ENCODE measurements at places on chromosomes 1 and 21.

DNA sequence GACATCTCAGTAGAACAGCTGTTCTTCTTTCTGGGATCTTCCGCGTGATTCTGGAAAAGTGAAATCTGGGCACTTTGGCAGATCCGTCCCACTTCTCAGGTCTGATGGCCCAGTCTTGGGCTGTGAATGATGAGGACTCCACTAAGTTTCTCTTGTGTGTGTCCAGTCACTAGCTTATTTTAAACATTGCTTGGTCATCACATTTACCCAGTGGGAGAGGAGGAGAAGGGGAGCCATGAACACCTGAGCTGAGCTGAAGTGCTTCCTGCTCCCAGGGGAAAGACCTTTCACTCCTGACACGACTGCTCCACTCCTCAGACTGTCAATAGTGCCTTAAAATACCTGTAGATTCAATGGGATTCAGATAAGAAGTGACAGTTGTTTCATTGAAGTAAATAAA lies 101.9 kb upstream of the SLC35F3 start:
- DNase-seq: no peak

- no peak for DNase-seq
Observed at GRCh38 chr21:36859744-36860501, 106.5 kb downstream of the HLCS start.

DNA sequence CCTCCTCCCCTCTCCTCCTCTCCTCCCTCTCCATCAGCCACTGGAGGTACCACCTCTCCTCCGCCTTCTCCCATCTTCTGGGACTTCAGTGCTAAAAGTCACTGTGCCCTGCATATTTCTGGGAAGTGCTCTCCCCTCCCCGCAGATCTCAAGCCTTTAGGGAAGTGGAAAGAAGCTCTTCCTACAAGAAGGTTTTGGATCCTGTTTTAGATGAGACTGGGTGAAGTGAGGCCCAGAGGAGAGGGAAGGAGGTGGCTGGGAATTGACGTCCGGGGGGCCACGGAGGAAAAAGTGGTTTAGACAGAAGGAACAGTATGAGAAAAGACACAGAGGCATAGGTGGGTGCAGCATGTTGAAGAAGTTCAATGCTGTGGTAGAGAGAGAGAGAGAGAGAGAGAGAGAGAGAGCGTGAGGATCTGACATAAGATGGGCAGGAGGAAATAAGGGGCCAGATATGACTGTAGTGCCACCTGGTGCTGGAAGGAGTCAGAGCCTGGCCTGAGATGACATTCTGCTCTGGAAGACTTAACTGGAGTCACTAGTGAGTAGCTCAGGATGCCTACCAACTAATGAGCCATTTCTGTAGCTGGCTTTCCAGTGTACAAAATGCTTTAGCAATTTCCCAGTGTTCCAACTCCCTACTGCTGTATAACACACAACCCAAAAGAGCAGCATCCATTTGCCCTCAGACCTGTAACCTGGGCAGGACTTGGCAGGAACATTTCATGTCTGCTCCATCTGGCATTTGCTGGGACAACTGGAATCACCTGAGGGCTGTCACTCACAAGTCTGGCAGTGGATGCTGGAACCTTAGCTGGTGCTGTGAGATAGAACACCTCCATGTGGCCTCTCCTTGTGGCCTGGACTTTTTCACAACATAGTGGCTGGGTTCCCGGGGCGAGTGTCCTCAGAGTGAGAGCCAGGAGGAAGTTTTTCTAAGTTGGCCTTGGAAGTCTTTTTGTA lies 16.6 kb upstream of the ZSCAN20 start:
- DNase-seq: no peak

DNA sequence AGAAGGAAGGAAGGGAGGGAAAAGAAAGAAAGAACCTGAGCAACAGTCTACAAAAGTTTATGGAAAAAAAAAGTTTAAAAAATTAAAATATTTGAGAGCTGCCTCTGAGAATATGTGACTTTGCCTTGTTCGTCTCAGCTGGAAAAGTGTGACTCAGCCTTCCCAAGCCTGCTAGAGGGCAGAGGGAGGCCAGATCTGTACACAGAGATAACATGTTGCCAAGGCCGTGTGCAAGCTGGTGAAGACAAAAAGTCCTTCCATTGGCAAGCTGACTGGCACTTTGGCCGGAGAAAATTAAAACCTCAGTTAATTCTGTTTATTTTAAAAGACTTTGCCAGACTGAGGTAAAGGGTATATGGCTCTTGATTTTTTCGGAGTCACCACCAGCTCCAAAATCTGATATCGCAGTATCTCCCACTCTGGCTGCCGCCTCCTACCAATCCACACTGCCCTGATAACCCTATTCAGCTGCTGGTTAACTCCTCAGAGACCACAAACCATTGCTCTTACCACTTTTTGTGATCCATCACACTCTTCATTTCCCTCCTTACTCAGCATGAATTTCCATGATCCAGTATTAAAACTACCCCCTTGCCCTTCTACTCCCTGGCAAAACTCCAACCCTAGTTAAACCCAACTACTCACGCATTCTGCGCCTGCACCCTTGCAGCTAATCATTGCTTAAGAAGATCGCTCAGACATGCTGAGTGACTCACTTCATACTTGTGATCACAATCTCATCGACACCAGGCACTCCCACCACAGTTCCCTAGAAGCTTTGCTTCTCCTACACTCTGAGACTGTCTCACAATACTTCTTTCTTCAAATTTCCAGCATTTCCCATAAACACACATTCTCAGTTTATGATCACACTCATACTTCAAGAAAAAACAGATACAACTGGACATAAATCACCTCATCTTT lies 5.7 kb upstream of the PPP1R15B start:
- DNase-seq: no peak

DNA sequence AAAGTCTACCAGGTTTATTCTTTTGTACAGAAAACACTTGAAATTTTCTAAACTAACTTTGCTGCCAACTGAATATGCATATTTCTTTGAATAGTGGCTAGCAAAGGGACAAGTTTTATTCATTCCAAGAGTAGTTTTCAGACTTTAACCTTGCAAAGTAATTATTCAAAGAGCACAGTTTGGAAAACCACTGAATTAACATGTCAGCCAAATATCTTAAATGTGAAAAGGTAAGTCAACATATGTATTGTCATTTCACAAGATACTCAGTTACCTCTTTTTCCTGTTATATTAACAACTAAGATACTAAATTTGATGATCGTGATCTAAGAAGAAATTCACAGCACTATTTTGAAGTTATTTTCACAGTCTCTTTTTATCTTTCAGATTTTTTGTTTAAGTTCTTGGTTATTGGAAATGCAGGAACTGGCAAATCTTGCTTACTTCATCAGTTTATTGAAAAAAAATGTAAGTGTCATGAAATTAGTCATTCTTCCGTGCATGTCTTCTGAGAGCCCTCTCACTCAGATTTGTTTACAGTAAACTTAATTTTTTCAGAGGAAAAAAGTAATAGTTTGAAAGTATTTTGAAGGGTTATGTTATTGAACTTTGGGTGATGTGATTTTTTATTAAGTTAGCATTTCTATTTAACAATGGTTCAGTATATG lies 15.3 kb downstream of the RAB4A start:
- no peak for DNase-seq

DNA sequence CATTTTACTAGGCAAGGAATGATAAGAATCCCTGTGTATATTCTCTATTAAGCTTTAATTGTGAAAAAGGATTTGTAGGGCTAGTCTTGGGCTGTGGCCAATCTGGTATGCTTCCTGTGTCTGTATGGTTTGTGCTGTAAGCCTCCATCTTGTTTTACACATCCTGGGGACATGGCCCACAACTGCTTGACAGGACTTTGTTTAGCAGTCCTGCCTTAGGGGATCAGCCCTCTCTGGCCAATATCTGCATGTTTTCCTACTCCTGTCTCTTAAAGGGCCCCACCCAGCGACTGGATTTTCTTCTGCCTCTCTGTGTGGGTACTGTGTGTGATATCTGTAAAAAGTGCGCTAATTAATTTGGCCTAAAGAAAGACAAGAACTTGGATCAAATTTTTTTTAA lies 813.2 kb downstream of the PLA2G4A start:
- no peak for DNase-seq

DNA sequence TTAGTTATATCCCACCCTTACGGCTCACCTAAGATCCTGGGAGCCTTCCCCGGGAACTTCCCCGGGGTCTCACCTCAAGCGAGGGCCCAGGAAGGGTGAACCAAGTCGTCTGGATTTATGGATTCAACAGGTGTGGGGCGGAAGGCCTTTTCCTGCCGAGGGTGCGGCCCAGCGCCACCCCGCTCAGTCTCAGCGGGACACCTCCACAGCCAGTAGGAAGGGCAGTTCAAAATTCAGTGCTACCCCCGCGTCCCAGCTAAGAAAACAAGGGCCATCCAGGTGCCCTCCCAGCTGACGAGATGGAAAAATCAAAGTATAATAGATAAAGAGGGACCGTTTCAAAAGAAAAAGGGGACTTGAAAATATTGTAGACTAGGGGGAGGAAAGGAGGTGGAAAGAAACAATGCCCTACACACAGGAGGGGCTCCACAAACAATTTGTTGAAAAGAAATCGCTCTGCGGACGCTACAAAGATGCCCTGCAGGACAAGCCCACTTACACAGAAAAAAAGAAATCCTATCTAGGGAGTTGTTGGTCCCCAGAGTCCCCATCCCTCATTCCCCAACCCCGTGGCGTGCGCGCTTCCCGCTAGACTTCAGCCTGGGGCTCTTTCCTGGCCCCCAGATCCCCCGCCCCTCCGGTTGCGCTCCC lies 1.3 kb downstream of the SLC2A1 start:
- DNase-seq: no peak

DNA sequence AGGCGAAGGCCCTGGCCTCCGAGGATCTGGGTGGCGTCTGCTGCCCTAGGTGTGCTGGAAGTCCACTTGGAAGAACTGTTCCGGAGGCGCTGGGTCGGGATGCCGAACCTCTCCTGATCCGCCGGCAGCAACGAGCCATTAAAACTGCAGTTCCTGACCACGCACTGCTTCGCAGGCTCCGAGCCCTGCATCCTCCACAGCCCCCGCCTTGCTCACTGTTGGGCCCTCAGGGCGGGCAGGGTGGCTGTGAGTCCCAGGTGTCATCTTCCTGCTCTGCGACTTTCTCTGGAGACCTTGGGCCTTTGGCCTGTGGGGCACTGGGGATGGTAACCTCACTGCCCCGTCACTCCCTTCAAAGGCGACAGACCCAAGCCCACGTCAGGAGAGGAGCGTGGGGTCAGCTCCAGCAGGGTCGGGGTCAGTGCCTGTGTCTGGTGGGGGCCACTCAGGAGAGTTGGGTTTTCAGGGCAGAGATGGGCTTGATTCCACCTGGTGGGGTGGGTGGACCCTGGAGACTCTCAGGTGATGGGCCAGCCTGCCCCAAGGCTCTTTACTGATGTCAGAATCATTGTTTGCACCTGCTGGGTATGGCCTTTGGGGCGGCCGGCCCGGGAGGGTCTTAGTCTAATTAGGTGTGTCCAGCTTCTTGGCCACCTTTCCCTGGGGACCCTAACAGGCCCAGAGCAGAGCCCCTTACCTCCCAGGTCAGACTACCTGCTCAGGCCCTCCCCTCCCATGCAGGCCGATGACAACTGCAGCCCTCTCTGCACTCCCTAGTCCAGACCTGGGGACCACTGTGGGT lies 3.1 kb downstream of the PRXL2B start:
- no peak for DNase-seq

GRCh38 chr21:35145626-35146233 lies 96.6 kb upstream of the RUNX1 start:
- DNase-seq: no peak

- DNase-seq: no peak
Observed at GRCh38 chr1:205353612-205354011, 3.1 kb downstream of the KLHDC8A start.

- DNase-seq: no peak
Observed at GRCh38 chr1:68269637-68270430, 37.5 kb upstream of the WLS start.

- no peak for DNase-seq
Observed at GRCh38 chr1:175388285-175388684, 195.7 kb upstream of the KIAA0040 start.

DNA sequence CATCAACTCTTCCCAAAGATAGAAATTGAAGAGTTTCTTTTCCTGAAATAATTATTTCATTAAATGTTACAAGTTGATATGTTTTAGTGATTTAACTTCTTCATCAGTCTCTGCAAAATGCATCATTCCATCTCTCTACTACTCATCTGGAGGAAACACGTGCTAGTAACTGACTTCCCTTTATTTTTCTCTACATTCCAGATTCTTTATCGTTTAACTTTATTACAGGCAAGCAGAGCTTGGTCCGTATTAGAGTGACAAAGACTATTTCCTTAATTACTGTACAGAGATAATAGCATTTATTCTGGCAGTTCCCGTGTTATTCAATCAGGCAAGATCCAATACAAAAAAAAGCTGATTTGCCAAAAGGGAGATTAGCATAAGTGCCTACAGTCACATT lies 88.6 kb downstream of the TM2D1 start:
- DNase-seq: no peak

GRCh38 chr21:45990741-45991605 lies 9.4 kb downstream of the COL6A1 start:
- no peak for DNase-seq

GRCh38 chr1:82614090-82614489 lies 813.4 kb downstream of the ADGRL2 start:
- no peak for DNase-seq

- DNase-seq: no peak
Observed at GRCh38 chr1:155909894-155910293, 1.3 kb downstream of the RIT1 start.

- no peak for DNase-seq
Observed at GRCh38 chr1:246651012-246651695, 73.1 kb upstream of the SCCPDH start.

DNA sequence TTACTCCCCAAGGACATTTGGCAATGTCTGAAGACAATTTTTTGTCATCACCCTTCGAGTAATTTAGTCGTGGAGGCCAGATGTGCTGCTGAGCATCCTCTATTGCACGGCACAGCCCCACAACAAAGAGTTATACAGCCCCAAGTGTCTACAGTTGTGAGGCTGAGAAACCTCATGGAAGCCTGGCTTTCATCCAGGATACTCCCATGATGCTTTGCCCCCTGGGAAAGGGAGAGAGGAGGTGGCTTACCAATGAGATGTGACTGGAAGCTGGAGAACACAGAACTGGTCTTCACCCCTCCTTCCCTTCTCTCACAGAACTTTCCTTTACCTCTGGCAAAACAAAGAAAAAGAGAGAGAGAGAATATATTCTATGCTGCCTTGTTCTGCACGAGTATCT lies 150.9 kb upstream of the VAMP3 start:
- no peak for DNase-seq

- no peak for DNase-seq
Observed at GRCh38 chr1:214570442-214570841, 19.0 kb upstream of the PTPN14 start.

DNA sequence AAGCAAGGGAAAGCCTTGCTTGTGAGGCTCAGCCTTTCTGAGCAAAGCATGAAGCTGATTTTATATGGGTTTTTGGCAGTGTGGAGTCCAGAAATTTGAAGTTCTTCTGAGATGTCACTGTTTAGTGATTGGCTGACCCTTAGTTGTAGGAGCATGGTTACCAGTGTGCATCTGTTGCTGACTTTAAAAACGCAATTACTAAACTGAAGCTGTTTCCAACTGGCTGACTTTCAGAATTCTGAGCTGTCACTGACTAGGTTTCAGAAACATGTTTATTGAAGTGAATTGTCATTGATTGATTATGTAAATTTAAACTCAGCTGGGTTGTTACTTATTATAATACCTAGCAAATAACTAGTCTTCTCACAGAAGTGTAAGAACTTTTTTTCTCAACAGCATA lies 89.4 kb downstream of the PDE4B start:
- no peak for DNase-seq
